ENCODE measurements at places on chromosomes 12 and 14.

DNA sequence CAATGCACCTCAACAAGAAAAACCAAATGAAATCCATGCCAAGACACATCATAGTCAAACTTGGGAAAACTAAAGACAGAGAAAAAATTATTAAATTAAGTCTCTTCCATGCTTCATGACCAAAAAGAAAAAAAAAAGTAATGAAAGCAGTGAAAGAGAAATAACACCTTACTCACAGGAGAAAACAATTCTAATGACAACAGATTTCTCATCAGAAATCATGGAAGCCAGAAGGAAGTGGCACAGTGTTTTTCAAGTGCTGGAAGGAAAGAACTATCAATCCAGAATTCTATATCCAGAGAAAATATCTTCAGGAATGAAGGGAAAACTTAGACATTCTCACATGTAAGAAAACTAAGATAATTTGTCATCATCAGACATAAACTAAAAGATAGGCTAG, 71.1 kb upstream of the NUDT4 start:
- DNase-seq, result no peak

DNA sequence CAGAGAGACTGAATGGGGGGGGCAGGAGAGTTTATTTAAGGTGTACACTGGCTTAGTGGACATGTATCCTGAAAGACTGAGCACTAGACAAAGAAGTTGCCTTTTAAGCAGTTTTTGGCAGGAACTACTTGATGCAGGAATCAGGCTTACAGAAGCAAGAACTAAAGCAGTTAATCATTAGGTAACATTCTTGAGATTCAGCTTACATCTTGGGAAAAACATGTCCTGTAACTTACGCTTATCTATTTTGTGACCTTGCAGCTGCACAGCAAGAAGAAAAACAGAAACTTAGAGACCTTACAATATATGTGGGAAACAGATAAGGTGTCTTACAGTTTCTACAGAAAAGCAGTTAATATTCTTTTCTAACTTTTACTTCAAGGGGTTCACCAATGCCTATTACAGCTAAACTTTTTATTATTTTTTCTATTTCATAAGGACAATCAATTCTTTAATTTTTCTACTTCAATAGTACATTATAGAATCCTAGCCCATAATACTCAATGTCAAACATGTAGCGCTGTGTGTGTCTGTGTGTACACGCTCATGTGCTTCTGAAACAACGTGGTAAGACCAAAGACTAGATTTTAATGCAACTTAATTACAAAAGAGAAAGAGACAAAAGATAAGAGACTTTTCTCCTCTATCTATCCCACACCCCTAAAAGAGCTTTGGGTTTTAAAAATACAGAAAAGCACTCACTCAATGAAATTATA, 276.9 kb downstream of the PRKD1 start:
- no peak for DNase-seq

DNA sequence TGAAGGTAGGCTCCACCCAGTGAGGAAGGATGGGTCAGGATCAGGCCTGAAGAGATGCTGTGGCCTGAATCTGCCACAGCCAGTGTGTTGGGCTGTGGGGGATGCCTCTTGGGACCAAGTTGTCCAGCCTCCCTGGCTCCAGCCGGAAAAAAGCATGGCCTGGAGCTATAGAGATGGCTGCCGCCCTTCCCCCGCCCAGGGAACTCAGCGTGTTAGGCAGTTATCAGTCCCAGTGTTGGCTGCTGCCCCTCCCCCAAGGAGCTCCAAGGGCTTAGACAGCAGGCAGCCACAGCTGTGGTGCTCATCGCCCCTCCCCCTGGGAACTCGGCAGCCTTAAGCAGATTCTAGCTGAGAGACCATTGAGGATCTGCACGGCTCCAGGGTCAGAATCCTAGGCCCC, 158.0 kb downstream of the CAPZA3 start:
- no peak for DNase-seq

GRCh38 chr12:112466835-112467234, 48.1 kb downstream of the PTPN11 start:
- DNase-seq, result no peak

Data from T1000 (cell line).